ENCODE measurements at places on chromosomes 12 and 14.

- no peak for DNase-seq
Measured at GRCh38 chr12:88418856-88419497, 161.3 kb downstream of the KITLG start.

DNA sequence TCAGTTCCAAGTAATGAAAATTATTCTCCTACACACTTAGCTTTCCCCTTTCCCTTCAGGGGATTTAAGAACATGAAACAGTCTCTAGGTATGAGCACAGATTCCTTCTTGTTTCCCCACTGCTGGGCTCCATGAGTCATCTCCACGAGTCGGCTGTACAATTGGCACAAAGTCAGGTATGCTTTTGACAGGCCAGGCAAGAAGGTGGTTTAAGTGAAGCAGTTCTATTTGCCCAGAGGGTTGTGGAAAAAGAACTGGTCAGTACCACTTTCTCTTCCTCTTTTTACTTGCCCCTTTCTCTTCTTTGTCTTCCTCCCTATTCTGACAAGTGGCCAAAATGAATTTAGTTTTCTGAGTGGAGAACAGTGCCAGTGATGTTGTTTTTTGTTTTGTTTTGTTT, 16.3 kb downstream of the DYNC1H1 start:
- DNase-seq, result no peak

DNA sequence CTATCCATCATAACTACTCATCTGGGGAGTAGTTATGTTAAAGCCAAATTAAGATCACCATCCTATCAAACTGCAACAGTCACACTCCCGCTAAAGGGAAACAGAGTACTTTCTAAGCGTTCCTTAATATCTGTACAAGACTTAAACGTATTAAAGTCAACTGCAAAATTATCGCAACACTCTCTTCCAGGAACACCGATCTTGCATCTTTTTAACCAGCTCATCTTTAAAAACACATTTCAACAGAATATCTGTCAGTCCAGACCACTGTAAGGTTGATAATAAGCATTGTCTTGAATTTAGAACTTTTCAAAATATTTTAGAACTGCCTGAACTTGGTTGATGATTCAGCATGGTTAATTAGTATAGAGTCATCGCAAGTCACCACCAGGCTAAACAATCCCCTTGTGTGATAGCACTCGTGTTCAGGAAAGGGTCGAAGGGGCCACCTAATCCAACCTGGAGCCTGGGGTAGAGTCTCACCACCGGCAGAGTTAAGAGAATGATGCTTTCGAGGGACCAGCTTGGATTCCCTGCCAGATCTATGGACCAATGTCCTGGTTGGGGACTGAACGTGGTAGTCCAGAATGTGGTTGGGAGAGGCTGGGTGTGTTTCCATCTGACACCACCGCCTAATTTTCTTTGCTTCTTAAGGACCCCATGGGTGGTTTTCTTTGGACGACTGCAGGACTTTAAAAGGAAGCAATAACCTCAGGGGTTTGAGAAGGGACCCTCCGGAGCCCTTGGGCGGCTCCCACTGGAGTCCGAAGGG, 890 bp downstream of the SPTLC2 start:
- DNase-seq, result no peak

DNA sequence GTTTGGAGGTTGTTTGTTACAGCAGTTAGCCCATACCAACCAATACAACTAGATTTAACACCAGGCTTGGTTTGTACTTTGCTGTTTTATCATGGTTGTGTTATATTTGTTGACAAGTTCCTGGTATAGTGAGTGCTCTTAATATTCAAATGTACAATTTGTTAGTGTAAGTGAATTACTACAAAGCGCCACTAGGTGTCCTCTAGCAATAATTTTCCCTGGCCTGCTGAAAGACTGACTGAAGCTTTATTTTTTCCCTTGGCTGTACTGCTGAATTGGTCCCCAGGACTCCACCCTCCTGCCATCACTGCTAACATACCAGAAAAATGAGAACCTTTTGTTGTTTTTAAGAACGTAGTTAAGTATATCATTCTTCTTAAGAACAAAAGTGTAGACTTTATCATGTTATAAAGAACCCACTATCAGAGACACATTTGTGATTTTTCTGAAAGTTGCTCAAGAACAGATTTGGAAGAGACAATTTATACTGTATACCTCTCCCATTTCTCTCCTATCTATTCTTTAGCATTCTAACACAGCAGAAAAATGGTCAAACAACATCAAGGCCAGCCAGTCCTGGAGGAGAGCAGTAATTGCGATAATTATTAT, 75.3 kb upstream of the FAR2 start:
- no peak for DNase-seq

DNA sequence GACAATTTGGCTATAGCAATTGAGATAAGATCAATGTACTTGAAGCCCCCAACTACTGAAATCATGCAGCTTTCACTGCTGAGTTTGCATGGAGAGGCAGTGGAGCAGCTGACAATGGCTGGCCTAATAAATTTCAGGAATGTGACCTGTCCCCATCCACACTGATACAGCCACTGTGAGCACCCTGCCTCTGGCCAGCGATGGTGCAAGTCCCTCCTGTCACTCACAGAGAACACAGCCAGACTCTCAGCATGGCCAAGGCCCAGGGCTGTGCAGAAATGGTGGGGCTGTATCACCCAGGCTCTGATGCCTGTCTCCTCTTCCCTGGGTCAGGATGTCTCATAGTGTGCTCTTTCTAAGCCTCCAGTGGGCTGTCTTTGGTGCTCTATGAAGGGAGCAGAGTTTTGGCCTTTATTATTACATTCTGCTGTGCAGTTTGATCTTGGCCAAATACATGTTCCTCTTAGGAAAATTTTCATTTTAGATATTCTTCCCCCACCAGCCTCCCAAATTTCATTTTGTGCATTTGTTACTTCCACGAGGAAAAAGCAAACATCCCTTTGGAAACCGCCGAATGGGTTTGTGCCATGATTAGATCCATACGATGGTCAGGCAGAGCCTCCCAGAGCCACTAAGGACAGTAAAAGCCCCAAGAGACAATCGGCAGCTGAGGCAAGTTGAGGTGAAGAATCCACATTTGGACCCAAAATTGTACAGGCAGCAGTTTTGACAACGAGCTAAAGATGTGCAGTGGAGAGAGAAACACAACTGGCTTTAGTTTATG, 85.1 kb upstream of the WSCD2 start:
- no peak for DNase-seq

DNA sequence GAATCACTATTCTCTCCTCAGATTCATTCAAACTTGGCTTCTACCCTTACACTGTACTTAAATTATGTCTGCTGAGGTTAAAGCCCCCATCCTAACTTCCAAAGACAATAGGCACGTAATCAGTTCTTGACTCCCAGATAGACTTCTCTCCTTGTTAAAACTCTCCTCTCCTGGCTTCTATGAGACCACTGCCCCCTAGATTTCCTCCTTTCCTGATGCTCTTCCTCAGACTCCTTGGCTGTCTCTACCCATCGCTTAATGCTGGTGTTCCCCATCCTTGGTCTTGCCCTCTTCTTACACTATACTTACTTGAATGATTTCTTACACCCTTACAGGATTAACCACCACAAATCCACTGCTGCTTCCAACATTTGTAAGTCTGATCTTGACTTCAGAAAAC, 32.8 kb downstream of the TC2N start:
- no peak for DNase-seq

DNA sequence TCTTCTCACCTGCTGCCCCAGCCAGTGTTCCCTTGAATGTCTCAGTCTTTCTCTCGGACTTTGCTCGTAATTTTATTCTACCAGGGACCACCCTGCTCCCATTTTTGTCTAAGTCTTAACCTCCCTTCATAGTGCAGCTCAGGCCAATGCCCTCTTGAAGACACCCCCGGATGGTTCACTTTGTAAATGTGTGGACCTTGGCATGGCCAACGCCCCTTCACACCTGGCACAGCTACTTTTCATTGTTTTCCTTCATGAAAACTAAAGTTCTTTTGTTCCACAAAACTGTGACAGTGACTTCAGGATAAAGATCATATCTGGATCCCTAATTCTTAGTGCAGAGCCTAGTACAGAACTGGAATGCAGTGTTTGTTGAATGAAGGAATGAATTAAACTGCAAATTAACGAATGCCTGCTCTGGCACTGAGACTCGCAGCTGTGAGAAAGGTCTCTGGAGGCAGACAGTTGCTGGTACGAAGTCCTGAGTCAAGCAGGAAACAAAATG, 3.5 kb upstream of the RNASE4 start:
- DNase-seq, result no peak

- no peak for DNase-seq
Measured at GRCh38 chr12:87082756-87083155, 826.6 kb upstream of the MGAT4C start.

- no peak for DNase-seq
Measured at GRCh38 chr14:94922595-94923239, 152.8 kb upstream of the GSC start.

DNA sequence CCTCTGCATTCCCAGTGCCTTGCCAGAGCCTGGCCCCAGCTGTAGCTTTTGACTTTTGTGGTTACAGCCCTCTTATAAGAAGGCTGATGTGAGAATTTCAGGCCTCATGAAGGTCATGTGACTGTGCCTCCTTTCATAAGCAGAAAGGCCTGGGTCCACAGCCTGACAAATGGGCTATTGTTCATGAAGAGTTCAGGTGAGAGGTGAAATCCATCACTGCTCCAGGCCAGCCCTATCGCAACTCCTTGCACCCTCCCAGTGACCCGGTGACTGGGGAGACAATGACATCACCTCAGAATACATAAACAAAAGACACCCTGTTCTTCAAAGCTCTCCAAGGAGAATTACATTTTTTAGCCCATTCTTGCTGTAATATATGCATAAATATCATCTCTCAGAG, 321.5 kb downstream of the PCNX1 start:
- no peak for DNase-seq

DNA sequence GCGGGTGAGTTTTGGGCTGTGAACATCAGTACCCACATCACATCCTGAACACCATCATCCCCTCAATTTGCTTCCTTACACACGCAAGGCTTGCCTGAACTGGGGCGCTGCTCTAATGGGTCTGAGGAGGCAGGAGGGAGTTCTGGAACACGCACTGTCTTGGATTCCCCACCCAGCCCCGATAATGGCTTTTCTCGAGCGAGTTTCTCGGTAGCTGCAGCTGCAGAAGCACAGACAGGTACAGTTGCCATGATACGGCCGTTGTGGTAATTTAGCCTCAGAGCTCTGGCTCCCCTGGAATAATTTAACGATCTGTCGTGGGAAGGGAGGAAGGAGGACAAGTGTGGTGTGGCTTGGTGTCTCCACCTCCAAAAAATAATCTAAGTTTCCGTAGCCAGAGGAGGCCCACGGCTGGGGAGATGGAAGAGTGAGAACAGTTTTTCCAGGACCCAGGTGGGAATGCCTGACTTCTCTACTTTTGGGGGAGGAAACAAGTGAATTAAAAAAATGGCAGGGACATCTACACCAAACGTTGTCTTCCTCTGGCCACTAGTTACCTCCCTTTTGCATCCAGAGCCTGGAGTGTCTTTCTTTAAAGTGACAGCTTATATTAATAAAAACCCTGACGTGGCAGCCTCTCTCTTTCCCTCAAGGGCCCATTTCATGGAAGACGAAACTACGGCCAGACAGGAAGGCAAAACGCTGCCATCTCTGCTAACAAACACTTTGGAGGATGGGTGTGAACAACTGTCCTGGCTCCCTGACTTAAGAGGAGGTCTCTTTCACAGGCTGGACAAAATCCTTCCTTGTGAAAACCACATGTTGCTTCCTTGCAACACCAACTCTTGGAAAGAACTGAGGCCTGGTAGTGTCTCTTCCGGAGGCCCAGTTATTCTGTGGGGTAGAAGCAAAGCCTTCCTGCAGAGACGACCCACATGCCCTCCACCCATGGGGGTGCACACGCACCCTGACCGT, 84.8 kb downstream of the RBM19 start:
- no peak for DNase-seq

DNA sequence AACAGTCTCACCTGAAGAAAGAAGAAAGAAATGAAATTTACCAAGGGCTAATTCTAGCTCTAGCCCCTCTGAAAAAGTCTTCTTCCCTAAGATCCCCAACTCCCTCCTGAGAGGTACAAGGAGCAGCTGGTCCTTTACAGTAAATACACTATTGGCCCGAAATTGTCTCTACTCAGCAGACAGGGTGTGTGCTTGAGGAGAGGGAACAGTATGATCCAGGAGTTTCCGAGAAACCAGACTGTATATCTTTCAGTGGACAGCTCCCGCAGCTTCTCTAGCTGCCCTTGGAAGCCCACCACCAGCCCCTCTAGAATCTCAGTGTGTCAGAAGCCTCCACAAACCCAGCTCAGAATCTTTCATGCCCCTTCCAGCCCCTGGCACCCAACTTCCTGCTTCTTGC, 8.1 kb downstream of the GPR84 start:
- no peak for DNase-seq

- DNase-seq, result no peak
Measured at GRCh38 chr12:48688836-48689235, 6.8 kb upstream of the KANSL2 start.

DNA sequence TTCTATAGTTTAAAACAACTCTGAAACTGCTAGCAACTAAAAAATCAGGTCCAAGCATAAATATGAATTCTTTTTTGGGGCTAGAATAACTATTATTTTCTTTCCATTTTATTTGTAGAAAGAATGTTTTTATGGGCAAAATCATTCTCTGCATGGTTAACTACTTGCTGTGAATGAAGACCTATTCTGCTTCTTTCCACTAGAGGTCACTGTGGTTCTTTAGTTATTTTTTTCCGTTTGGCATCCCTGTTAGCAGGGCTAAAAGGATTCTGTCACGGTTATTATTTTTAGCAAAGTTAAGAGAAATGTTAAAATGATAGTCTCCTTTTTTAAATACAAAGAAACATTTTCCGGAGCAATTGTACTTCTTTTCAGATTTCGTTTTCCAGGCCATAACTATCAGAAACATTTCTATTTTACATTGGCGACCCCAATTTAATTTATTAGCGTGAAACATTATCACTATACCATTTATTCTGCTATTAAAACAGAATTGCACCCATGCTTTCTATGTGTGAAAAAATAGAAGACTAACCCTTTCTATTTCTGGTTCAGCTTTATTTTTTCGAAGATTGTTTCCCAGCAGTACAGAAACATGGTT, 404.8 kb downstream of the ATP23 start:
- no peak for DNase-seq
